ENCODE measurements at places on chromosomes 12 and 14.

DNA sequence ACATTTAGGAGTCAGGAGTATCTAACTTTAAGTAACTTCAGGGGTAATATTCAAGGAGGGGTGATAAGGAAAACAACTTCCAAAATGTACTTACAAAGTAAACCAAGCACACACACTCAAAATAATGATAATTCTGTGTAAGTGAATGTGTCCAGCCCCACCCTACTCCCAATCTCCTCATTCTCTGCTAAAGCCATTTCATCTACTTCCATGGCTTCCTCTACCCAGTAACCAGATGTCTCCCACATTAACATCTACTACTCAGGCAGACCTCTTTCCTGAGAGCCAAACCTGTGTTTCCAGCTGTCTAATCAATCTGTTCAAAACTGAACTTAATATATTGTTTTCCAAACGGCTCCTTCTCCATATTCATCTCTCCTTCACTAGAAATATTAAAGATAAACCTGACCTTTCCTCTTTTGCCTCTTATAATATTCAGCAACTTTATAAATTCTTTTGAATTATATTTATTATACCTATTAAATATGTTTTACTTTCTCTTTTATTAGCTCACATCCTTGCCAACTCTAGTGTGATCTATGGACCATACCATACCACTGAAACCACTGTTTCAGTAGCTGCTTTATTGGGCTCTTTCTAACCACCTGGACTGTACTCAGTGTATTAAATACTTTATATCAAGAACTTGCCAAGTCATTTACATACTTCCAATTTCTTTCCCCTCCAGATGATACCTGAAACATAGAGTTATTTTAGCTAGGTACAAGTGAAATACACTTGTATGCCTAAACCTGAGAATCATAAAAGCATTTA is 170.7 kb downstream of the PPFIA2 start:
- no peak for DNase-seq

- no peak for DNase-seq
These were observed 221.7 kb upstream of the NAV3 start for GRCh38 chr12:77609016-77609415.

GRCh38 chr12:88693837-88694445 is 113.7 kb upstream of the KITLG start:
- DNase-seq, result no peak

DNA sequence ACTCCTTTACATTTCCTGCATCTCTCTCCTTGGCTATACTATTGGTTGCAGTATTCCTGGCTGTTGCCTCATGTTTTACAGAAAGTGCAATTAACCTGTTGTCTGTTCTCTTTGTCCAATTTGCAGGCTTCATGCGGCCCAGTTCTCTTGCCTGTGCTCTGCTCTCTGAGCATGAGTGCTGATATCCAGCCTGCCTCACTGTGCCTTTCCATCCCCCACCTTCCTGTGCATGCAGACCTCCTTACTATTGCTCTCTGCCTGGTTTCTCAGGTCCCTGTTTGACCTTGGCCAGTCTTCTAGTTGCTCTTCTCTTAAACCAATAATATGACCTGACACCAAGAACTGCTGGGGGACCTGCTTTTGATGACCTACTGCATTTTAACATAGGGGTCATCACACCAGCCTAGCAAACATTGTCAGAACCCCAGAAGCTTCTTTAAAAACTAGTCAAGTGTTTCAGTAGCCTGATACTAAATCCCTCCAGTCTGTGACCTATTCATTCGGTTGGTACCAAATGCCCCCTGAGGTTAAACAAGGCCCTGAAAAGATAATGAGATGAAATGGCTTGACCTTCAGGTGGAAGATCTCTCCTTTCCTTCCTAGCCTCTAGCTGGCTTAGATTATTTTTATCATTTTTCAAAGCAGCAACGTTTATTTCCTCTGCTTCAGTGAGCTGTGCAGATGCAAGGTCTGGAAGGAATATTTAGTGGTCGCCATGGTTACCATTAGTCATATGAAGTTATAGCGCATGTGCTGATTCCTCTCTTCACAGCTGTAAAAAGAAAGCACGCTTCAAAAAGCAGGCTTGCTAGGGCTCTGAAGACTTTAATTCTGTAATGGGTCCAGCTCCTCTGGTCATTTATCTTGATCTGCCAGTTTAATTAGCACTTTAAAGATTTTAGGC is 216.5 kb downstream of the PHLDA1 start:
- no peak for DNase-seq

GRCh38 chr14:49966971-49967630 is 74.2 kb downstream of the ARF6 start:
- no peak for DNase-seq

GRCh38 chr14:54188064-54188666 is 208.6 kb upstream of the CDKN3 start:
- no peak for DNase-seq

- no peak for DNase-seq
These were observed 108.0 kb upstream of the MDM1 start for GRCh38 chr12:68440068-68440581.

DNA sequence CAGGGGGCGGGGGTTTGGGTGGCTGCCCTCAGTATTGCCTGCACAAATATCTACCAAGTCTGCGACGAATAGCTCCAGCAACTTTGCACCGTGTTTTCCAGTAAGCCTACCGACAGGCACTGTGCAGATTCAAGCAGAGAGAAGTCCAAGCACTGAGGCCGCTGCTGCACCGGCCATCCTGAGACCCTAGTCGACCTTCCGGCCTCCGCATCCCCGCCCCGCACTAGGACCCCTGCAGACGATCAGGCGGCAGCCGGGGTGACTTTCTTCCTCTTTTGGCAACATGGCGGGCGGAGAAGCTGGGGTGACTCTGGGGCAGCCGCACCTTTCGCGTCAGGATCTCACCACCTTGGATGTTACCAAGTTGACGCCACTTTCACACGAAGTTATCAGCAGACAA is at the start of gene EIF2S3B:
Gene EIF2S3B, plus strand, starts transcription at position 271 of the 400 bp plus-strand sequence. Its CDS starts 13 bp downstream, at position 284.
- DNase-seq, result no peak

DNA sequence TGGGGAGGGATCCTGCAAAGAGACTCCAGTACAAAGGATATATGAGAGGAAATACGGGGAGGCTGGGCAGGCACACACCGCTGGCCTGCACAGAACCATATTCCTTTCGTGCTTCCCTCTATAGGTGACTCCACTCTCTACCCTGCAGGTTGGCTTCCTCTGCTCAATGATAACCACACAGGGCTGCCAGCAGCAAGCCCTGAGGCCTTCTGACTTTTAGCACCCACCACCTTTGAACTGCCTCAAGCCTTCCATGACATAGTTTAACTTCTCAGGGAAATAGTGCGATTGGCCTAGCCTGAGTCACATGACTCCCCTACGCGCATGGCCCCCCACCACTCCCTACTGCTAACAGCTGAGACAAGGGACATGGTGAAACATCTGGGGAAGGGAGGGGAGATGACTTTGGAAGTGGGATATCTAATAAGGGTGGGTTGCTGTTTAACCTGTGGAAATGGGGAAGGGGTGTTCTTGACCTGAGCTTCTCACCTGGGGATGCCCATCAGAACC is 3.0 kb upstream of the FOXN3 start:
- no peak for DNase-seq

- DNase-seq, result no peak
These were observed 732.9 kb upstream of the TBX3 start for GRCh38 chr12:115416869-115417268.

DNA sequence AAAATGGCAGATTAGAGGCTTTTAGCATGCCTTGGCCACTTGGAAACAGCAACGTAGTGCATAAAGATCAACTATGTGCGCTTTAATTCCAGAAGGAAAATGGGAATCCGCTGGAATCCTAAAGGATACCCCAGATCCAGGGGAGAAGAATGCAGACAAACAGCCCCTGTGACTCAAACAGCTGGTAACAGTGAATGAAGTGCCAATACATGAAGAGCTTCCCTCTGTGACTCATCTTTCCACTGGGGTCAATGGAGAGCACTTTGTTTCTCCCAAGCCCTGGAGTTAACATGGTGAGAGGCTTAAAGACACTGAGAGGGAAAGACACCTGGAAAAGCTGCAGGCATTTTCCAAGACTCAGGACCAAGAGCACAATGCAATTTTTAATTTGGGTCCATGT is 263.1 kb downstream of the CEP128 start:
- no peak for DNase-seq

GRCh38 chr12:13981296-13981962 is at the start of gene GRIN2B:
TSS of gene GRIN2B (minus strand) at chr12:13981602. CDS start at chr12:13866208, 115,394 bp downstream.
- no peak for DNase-seq

GRCh38 chr12:13769966-13770365 is 211.4 kb downstream of the GRIN2B start:
- DNase-seq, result no peak

- no peak for DNase-seq
These were observed 9.8 kb downstream of the DHRS1 start for GRCh38 chr14:24289649-24290280.

GRCh38 chr14:49494836-49495235 is 91.3 kb downstream of the RPS29 start:
- DNase-seq, result no peak

DNA sequence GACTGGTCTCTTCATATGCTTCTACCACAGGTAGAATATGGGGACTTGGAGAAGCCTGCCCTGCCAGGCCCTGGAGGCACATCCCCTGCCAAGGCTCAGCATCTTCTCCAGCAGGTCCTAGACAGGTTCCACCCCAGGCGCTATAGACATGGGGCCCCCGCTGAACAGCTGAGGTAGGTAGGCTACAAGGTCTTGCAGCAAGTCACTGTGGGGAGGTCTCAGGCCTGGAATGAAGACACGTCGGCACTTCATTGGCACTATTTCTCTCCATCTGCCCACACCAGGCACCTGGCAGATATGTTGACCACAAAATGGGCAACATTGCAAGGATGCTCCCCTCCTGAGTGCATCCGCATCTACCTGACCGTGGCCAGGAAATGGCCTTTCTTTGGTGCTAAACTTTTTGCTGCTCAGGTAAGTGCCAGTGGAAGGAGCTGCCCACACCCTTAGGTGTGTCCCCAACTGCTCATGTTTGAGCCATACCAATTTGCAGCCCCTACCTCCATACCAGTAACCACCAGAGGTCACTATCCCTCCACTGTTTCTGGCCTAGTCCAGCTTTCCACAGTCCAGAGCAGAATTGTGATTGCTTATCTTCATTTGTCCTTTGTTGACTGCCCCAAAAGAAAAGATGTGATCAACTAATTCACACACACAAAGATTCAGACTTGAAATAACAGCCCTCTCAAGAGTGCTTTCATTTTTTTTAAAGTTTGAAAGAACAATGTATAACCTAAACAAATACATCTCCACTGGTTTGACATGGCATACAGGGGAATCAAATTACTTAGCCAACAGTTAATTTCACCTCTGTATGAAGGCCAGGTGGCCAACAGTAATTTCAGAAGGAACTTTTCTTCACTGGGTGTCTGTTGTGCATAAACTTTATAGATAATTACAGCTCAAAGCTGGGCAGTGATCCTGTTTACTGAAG is 16.1 kb downstream of the PIGH start:
- DNase-seq, result no peak

DNA sequence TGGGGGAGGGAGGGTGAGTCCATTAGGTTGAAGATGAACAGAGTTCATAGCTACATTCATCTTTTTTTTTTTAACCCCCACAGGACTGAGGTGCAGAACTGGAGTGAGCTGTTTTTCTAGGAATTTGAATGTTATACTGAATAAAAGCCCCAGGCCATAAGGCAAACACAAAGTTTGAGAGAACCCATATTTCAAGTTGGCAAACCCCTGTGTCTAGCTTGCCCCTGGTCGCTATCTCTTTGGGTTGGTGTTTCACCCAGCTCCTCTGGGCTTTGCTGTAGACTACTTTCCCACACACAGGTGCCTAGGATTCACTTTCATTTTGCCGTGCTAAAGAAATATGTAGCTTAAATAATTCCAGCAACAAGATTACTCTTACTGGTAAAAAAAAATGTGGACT is 5.2 kb upstream of the LMO3 start:
- DNase-seq, result no peak

DNA sequence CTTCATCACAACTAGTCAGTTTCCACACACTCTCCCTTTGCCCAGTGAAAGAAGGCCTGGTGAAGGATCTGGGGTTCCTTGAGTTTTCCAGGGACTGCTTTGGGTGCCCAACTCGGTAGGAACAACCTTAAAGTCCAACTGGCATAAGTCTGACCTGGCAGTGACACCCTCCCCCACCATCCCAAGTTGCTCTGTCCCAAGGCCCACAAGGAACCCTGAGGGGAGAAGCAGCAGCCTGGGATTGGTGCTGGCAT is 1.6 kb downstream of the KMT2D start:
- no peak for DNase-seq

- DNase-seq, result no peak
These were observed 23.1 kb upstream of the LRTM2 start for GRCh38 chr12:1797011-1797901.
